ENCODE measurements at places on chromosomes 2 and 18. TPM values are rescaled to one million over a fixed set of nuclear protein-coding genes. Genes with fewer than 3 reads are reported as not detected.

GRCh38 chr2:221571025-221571550 is 1.0 kb downstream of the EPHA4 start:
- H3K4me1 ChIP-seq = peaks cover 60% of the 10 kb centered on the region
- peaks cover 75% of the 10 kb centered on the region for H3K27me3 ChIP-seq
- no peak for DNase-seq
- H3K4me3 ChIP-seq = peak overlapping the region; percentile 100
- H3K36me3 ChIP-seq = peaks cover 13% of the 10 kb centered on the region
- peak overlapping the region; percentile 92 for H3K27ac ChIP-seq

CEP192 gene
- total RNA-seq = 39.9 TPM

BOLL gene
- not detected for total RNA-seq

GRCh38 chr2:191533693-191534180 is 144.2 kb upstream of the NABP1 start:
- no peak overlapping the region for H3K4me3 ChIP-seq
- no peaks in the 10 kb centered on the region for H3K36me3 ChIP-seq
- no peak overlapping the region for H3K27ac ChIP-seq

- DNase-seq = no peak
- H3K36me3 ChIP-seq = no peaks in the 10 kb centered on the region
- no peak overlapping the region for H3K4me3 ChIP-seq
- H3K4me1 ChIP-seq = peaks cover 12% of the 10 kb centered on the region
- no peak overlapping the region for H3K27ac ChIP-seq
Measured at GRCh38 chr2:233813236-233814055, 35.3 kb downstream of the MROH2A start.
